ENCODE measurements at places on chromosomes 5 and 9.
A peak's percentile ranks its signal among the peaks of the same experiment; 100 is the strongest.

GRCh38 chr5:52007230-52007858, 624.1 kb downstream of the ISL1 start:
- DNase-seq, result peak; percentile 36

GRCh38 chr5:167587772-167588437, 703.5 kb upstream of the WWC1 start:
- DNase-seq, result no peak

DNA sequence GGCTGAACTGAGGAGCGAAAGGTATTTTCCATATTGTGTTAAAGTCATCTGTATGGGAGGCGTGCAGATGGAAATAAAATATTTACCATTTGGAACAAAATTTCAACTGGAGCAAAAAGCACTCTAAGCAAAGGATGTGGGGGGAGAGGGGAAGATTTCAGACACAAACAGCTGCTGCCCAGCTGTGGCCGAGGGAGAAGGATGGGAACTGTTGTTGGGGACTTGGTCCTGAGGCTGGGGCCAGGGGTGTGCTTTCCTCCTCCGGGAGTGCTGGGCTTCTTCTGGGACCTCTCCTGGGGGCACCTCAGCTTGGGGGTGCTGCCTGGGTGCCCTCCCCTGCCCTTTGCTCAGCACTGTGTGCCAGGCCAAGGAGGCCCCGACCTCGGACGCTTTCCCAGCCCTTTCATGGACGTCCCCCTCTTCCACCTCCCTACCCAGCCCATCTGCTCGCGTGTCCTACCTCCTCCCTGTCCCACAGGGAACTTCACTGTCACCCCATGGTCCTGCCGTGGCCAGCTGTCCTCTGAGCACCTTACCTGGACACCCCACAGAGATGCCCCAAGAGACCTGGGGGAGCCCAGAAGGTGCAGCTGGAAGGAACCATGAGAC, 101.9 kb upstream of the COL5A1 start:
- DNase-seq, result no peak

- DNase-seq, result peak; percentile 28
Measured at GRCh38 chr5:93583768-93584595, 960 bp downstream of the NR2F1 start.

DNA sequence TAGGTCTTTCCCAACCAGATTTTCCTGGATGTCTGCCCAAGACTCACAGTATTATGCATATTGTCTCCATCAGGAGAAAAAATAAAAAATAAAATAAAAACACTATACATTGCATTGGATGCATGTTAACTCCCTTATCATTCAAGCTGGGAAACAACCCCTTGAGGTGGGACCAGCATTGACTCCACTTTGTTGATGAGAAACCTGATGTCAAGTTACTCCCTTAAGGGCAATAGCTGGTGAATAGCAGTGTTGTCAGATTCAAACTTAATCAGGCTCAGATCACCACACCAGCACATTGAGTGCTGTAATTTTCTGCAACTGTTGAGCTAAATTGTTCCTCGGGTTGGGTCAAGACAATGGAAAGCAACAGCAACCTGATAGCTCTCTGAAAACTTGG, 264.0 kb upstream of the TRIM32 start:
- DNase-seq, result no peak

- DNase-seq, result no peak
Measured at GRCh38 chr9:99135456-99135855, 30.5 kb downstream of the TGFBR1 start.

DNA sequence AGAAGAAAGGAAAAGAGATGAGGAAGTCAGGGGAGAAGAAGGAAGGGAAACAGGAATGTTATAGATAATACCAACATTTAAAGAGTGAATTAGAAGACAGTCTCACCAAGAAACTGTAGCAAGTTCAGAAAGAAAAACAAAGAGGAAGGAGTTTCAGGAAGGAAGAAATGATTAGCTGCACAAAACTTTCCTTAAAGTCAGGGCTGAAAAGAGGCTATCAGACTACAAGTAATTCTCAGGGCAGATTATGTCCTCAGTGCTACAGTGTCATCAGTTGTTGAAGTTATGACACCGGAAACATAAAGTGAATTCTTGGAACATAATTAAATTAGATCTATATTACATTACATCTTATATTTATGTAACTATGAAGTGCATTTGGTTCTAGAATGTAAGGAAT, 226.9 kb downstream of the ARRDC3 start:
- DNase-seq, result no peak

GRCh38 chr5:157100140-157100679, 8.6 kb downstream of the HAVCR2 start:
- no peak for DNase-seq

GRCh38 chr5:65775476-65775875, 53.5 kb downstream of the NLN start:
- DNase-seq, result no peak

- peak; percentile 87 for DNase-seq
Measured at GRCh38 chr5:78016863-78017529, 240.9 kb upstream of the TBCA start.

GRCh38 chr5:43215073-43215631, 23.1 kb downstream of the NIM1K start:
- peak; percentile 93 for DNase-seq

DNA sequence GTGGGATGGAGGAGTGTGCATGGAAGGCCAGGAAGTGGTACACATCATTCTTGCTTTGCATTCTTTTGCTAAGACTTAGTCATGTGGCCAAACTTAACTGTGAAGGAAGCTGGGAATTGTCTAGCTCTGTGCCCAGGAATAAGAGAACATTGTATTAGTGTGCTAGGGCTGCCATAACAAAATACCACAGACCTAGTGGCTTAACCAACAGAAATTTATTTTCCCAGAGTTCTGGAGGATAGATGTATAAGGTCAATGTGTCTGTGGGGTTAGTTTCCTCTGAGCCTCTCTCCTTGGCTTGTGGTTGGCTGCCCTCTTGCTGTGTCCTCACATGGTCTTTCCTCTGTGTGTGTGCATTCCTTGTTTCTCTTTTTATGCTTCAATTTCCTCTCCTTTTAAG, 32.4 kb downstream of the NNT start:
- no peak for DNase-seq
